ENCODE measurements at places on chromosomes 5 and 9.

DNA sequence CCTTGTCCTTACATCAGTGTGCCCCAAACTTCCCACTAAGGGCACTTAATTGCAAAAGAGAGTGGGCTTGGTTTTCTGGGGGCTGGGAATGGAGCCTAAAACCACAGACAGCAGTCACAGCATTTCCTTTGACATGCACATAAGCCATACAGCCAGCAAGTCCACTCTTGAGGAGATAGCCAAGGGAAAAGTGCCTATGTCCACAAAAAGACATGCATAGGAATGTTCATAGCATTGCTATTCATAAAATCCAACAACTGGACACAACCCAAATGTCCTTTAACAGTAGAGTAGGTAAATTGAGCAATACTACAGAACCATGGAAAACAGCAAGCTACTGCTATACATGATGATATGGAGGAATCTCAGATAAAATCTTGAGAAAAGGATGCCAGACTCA is 11.7 kb upstream of the FAT2 start:
- no peak for DNase-seq

DNA sequence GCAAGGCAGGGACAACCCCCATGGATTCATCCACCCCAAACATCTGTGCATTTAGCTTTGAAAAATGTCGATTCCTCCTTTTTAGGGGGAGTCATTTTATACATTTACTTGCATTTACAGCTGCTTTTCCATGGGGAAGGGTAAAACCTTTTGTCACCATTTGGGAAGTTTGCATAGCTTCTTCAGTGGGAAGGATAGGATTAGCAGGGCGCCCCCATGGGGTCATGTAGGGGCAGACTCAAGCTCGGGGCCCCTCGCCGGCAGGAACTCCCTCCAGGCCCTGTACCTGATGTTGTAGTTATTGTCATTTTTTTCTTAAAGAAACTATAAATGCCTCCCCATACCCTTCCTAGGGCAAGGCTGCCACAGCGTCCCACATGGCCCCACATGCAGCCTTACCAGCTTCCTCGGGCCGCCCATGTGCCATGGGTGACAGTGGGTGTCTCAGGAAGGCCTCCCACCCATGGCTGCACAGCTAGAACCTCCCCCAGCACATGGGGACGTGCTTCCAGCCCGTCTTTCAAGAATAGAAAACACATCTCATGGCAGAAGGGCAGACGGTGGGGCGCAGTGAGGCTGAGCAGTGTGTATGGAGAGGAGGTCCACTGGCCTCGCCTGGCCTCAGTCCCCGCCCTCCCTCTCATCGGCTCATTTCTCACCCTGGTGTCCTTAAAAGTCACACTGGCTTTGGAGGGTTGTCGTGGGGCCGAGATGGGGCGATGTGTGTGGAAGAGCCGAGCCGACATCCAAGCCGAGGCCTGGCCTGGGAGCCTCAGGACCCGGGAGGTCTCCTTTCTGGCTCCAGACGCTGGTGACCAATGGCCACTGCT is 76.1 kb upstream of the OTULINL start:
- DNase-seq, result no peak

DNA sequence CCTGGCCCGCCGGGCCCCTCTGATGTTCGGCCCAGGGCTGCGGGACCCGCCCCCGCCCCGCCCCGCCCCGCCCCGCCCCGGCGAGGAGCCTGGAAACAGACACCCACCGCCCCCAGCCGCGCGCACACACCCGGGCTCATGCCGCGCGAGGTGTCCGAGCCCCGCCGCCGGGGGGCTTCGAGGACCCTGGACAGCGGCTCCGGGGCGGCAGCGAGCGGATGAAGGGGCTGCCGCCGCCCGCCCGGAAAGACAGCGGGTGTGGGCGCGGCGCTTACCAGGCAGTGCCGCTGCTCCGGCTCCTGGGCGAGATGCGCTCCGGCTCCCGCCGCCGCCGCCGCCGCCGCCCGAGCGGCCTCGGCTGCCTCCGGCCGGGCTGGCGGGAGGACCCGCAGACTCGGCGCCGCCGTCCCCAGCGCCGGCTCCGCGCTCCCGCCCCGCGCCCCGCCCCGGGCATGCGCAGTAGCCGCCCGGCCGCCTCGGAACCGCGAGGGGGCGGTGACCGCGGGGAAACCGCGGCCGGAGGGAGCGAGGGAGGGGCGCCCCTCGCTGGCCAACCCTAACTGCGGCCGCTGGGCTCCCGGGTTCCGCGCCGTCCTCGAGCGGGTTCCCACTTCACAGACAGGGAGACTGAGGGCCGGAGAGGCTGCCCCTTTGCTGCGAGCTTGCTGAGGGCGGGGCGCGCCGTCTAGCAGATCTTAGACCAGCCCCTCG is at the start of gene GPRIN1:
TSS of gene GPRIN1 (minus strand) at position 433 of the 711 bp plus-strand sequence. CDS start 10,322 bp downstream, outside the sequence.
- DNase-seq, result peak; percentile 21

DNA sequence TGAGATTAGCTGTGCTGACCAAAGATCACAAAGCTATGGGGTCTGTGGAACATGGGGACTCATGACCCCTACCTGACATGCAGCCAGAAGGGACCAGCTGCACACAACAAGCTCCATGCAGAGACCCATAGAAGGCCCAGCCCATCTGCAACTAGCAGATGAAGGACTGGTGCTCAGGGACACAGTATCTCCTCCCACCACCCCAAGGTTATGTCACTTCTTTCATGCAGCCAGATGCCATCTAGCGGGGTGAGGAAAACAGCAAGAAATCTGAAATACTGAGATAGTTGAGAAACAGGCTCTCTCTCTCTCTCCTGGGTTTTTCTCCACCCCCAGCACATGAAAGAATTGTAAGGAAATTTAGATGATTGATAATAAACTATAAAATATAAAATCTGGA is 161.3 kb upstream of the DAPK1 start:
- DNase-seq, result no peak

- DNase-seq, result no peak
Observed at GRCh38 chr9:27145143-27145542, 36.1 kb downstream of the TEK start.
